DMS79 (cell line): ENCODE measurements at places on chromosomes 4 and X.

GRCh38 chr4:27366104-27366823 lies 505.6 kb downstream of the STIM2 start:
- no peak for DNase-seq

DNA sequence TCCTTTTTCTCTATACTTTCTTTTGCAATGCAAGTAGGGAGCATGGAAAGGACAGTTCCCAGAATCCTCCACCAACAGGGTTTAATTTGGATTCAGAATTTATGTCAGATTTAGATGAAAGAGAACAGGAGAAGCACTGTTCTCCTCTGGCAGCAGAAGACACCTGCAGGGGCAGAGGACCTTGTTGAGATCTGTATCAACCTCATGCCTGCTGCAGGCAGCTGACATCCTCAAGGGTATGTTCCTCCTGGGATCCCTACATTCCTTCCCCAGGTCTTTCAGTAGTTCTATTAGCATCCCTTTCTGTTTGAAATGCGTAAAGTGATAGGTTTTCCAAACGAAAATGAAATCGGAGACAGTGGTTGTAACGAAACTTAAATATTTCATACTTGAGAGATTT lies 10.6 kb upstream of the GUCY1A1 start:
- DNase-seq: no peak

- no peak for DNase-seq
Measured at GRCh38 chr4:24588216-24588954, 4.0 kb upstream of the DHX15 start.

DNA sequence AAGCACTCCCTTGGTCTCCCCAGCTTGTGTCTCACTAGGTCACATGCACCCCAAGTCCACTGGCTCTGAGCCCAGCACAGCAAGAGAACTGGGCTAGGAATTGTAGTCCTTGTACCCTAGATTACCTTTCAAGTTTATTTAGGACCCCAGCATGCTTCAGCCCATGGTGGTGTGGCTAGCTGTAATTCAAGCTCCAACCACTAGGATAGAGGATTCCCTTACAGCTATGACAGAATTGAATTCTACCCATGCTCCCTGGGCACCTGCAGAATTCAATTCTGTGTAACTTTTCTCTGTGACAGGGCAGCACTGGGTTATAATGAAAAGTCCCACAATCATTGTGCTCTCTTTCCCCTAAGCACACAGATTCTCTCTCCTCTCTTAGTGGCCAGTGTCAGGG lies 253.8 kb upstream of the DMD start:
- DNase-seq: no peak

GRCh38 chr4:663438-664428 lies 10.3 kb downstream of the ATP5ME start:
- DNase-seq: no peak

GRCh38 chr4:106530024-106530361 lies 161.4 kb upstream of the GIMD1 start:
- DNase-seq: no peak

DNA sequence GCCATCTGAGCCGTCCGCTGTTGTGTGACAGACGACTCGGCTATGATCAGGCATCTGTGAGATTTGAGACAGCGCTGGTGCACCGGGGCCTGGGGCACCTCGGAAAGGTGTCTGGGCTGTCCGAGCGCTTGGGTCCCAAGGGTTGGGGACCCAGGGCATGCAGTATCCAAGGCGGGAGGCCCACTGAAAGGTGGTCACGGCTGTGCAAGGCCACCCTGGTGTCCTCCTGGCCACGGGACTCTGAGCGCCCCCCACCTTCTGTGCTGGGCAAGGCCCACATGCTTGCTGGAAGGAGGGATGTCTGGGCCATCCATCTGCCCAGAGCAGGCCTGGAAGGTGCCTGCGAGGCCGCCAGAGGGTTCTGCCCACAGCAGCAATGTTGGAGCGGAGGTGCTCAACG lies 19.9 kb downstream of the TACC3 start:
- DNase-seq: no peak

DNA sequence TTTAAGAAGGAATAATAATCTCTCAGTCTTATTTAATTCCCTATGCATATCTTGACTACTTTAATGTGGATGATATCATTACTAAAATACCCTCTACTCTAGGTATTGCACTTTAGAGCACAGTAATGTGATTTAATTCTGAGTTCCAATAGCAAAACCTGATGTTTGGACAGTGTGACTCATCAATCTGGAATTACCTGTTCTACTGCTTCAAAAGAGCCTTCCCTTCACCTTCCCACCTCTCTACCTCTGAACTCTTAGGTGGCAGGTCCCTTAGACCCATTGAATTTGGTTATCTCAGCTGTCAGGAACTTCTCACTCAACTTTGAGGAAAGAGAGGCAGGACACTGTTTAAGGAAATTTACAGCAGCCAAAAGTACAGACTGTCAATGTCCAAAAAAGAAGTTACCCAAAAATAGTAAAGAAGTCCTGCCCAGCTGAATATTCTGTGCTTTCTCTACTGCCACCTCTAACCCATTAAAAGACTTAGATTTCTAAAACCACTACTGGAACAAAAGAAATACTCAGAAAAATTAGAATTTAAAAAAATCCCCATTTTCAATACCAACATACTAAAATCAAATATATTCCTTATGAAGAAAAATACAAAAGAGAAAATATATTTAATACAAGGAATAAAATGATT lies 123.1 kb upstream of the GPM6A start:
- DNase-seq: no peak

GRCh38 chr4:17168571-17168970 lies 270.1 kb upstream of the LDB2 start:
- DNase-seq: no peak

DNA sequence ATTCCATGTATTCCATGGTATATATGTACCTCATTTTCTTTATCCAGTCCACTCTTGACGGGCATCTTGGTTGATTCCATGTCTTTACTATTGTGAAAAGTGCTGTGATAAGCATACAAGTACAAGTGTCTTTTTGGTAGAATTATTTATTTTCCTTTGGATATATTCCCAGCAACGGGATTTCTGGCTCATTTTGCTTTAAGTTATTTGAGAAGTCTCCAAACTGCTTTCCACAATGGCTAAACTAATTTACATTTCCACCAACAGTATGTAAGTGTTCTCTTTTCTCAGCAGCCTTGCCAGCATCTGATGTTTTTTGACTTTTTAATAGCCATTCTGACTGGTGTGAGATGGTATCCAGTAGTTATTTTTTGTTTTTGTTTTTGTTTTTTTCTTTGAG lies 17.6 kb upstream of the FAT4 start:
- no peak for DNase-seq

- DNase-seq: no peak
Measured at GRCh38 chr4:48756689-48757220, 23.3 kb downstream of the FRYL start.

DNA sequence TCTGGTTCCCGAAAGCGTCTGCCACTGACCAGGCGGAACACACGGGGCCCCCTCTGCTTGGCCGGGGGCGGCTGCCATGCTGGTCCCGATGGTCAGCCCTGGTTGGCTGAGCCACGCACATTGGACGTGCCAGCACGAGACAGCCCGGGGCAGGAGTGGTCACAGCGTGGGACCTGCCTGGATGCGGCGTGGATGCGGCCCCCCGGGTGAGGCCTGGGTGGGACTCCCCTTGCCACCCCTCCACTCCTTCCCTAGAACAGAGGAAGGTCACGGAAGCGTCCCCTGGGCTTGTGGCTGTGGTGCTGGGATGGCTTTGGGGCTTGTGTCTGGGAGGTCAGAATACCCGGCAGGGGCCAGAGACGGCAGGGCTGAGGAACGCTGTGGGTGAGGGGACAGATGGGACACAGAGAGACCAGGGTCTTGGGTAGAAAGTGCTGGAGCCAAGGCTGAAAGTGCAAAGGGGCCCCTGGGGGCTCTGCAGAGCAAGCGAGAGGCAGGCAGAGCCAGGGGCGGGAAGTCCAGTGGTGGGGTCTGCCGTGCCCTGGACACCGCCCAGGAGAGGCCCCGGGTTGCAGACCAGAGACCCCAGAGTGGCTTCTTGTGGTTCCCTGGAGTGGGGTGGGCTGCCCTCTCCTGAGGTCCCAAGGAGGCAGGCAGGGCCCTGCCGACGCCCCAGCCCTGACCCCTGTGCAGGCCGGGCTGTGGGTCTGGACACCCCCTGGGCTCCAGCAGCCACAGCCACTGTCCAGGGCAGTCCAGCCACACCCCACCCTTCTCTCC lies 8.6 kb upstream of the CPLX1 start:
- no peak for DNase-seq

GRCh38 chr4:57679969-57680368 lies 569.8 kb upstream of the IGFBP7 start:
- no peak for DNase-seq

DNA sequence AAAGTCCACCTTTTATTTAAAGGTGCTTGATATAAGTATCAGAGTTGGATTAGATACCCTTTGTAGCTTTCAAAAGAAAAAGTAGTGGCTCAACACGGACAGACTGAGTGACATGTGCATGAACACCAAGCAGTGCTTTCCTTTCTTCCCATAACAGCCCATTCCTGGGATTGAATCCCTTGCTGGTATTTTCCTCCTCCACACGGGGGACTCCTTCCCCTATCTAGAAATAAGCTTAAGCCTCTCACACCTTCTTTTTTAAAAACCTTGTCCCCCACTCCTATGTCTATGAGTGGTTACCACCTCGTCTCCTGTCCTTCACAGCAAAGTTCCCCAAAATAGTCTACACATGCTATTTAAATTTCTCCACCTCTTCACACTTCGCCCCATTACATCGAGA lies 5.1 kb downstream of the AP1S2 start:
- DNase-seq: no peak

- DNase-seq: no peak
Measured at GRCh38 chr4:125482822-125483221, 168.1 kb downstream of the FAT4 start.

DNA sequence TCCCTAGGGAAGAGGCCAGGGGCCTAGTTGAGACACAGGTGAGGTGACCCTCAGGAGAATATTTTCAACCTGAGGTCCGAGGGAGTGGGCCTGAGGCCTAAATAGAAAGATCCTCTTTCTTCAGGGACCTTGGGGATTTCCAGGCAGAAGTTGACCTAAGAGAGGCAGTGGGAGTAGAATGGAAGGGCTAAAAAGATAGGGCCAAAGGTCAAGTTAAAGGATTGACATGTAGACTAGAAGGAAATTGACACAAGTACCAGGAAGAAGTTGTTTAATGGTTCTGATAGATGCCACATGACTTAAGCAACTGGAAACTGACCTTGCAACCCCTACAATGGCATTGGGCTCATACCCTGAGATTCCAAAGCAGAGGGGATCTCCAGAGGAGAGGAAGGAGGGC lies 76.9 kb downstream of the SHROOM3 start:
- DNase-seq: no peak
